HT1080 (cell line): ENCODE measurements at places on chromosomes 11 and 22.

- DNase-seq, result no peak
Observed at GRCh38 chr11:66415423-66415822, 5.4 kb upstream of the NPAS4 start.

DNA sequence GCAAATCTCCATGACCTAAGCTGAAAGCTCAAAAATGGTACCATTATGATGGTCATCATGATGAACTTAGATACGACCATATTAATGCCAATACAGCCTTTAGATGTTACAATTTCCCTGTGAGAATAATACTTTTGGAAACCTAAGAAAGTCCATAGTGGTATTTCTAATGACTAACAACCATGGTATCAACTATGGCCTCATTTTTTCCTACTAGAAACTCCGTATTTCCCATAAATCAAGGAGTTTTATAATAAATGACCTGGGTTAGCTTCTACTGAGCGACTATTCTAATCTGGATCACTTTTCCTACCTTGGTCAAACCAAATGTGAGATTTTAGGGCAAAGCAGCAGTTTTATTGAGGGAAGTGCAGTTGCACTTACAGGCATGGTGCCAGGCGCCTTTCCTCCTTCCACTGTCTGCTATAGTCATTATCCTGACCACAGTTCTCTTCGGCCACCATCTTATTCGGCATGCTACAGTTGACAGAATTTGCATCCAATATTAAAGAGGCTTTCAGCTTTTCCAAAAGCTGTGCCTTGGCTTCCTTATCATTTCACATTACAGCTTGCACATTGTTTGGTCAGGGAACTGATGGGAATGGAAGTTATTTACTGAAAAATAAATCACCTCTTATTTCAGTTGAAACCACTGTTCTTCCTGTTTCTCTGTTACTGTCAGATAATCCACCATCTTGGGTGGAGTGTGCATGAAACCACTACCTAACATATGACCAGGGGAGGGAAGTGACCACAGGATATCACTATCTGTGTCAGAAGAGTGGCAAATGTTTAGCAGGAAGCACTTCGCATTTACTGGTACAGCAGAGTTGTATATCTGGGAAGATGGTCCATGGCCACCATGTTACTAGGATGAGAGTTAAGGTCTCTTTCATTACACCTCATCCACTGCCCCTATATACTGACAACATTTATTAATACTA lies 74.5 kb upstream of the PICALM start:
- DNase-seq, result no peak

DNA sequence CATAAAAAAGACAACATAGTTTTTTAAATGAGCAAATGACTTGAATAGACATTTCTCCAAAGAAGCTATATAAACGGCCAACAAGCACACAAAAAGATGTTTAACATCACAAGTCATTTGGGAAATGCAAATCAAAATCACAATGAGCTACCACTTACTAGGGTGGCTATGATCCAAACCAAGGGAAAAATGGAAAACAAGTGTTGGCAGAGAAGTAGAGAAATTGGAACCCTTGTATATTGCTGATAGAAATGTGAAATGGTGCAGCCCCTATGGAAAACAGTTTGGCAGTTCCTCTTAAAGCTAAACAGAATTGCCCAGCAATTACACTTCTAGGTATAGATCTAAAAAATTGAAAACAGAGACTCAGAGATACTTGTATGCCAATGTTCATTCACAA lies 29.0 kb downstream of the PAMR1 start:
- DNase-seq, result no peak

DNA sequence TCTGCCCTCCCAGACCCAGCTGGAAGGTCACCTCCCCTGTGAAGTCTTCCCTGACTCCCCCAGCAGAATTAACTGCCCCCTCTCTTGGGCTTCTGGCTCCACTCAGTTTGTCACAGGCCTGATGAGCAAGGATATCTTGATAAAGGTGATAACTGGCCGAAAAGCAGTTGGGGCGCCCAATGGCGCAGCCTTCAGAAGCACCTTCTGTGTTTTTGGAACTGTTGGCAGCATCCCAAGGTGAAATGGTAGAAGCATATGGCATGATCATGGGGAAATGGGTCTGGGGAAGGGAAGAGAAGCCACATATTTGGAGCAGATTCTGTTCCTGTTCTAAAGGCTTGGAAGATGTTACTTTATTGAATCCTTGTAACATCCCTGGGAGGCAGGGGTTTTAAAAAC lies 2.8 kb upstream of the TAB1 start:
- DNase-seq, result no peak

DNA sequence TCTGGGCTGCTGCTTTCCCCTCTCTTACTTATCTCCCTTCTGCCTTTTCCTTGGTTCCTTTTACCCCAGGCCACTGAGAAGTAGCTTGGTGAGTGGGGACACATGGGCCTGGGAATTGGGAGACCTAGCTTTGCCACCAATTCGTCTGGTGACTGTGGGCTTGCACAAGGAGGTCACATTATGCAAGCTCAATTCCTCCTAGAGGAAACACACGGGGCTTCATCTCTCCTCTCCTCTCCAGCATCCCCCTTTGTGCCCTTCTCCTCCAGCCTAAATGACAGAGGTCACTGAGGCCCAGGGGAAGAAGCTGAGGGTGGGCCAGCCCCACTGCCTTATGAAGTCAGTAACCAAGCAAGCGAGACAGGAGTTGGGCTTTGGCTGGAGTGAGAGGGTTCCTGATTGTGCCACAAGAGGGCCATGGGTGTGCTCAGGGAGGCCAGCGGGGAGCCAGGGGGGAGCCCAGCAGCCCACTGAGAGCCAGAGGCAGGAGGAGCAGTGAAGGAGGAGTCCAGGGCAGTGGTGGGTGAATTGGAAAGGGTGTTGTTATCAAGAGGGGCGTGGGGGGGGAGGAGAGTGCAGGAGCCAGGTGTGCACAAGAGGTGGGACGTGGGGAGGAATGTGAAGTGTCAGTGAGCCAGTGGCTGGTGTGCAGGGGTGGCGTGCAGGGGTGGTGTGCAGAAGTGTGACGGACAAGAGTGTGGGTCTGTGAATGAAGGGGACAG lies 2.0 kb downstream of the CLCF1 start:
- DNase-seq, result no peak

- peak; percentile 8 for DNase-seq
Observed at GRCh38 chr11:104624021-104624420, 274.2 kb downstream of the CASP12 start.
